ENCODE measurements at places on chromosomes 11 and 22. TPM values are rescaled to one million over a fixed set of nuclear protein-coding genes. Genes with fewer than 3 reads are reported as not detected.

DNA sequence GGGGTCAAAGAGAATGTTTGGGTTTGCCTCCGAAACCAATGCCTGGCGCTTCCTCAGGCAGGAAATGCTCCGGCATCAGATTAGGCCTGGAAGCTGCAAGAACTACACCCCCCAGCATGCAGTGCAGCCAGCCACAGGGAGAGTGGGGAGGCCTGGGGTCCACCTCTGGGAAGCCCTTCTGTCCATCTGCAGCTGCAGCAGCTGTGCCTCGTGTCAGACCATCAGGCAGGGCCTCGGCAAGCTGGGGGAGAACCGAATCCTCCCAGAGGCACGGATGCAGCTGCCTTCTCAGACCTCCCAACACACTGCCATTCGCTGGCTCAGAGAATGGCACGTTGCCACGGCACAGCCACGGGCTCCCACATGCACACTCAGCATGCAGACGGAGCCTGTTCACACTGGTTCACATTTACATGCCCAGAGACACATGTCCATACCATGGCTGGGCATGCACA lies 57.4 kb downstream of the NECTIN1 start:
- no peak for DNase-seq

- no peak for DNase-seq
These were observed 10.7 kb downstream of the TBC1D10A start for GRCh38 chr22:30315962-30316576.

DNA sequence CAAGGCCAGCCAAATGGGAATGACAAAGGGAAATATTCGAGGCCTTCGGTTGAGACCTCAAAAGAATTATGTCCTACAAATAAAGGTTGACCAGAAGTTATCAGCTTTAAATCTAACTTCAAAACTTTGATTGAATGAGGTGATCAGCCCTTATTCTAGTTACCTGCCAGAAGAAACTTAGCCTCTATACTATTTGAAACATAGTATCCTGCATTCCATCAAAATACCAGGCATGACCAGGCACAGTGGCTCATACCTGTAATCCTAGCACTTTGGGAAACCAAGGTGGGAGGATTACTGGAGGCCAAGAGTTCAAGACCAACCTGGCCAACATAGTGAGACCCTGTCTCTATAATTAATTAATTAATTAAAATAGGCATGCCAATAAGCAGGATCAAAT lies 44.3 kb upstream of the ADORA2A start:
- no peak for DNase-seq

DNA sequence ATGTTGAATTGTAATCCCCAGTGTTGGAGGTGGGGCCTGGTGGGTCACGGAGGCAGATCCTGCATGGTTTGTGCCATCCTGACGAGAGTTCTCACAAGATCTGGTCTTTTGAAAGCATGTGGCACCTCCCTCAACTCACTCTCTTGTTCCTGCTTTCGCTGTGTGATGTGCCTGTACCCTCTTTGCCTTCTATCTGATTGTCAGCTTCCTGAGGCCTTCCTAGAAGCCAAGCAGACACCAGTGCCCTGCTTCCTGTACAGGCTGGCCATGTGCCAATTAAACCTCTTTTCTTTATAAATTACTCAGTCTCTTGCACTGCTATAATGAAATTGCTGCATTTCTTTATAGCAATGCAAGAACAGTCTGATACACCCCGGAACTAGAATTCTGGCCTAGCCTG lies 13.1 kb downstream of the PTPN5 start:
- DNase-seq: no peak

The NAALAD2 gene
- 3.7 TPM for total RNA-seq

The HEPN1 gene
- not detected for total RNA-seq

The ACRV1 gene
- not detected for total RNA-seq
